ENCODE measurements at places on chromosomes 7 and 10. TPM values are rescaled to one million over a fixed set of nuclear protein-coding genes. Genes with fewer than 3 reads are reported as not detected.

DNA sequence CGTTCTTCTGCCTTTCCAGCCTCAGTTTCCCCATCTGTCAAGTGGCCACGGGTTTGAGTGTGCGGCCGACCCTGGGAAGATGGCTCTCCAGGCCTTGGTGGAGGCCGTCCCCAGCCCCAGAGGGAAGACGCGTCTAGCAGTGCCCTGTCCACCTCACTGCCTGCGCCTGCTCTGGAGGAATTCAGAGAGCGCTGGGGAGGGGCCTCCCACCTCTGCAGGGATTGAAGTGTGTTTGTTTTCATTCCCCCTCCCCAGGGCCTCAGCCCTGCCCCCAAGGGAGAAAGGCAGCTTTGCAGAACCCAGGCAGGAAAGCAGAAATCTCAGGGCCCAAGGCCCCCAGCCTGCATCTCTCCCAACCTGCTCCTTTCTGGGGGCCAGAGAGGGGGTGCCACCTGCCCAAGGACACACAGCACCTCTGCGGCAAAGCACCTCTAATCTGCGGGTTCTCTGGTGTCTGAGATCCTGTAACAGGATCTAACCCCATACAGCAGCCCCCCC is 91.0 kb downstream of the MICALL2 start:
- H3K4me3 ChIP-seq: no peak overlapping the region
- H3K27me3 ChIP-seq: peaks cover 2% of the 10 kb centered on the region
- DNase-seq: peak; percentile 67

- no peaks in the 10 kb centered on the region for H3K27me3 ChIP-seq
- H3K36me3 ChIP-seq: no peaks in the 10 kb centered on the region
- no peak overlapping the region for H3K4me3 ChIP-seq
Observed at GRCh38 chr10:11707624-11708350, 34.4 kb upstream of the ECHDC3 start.

DNA sequence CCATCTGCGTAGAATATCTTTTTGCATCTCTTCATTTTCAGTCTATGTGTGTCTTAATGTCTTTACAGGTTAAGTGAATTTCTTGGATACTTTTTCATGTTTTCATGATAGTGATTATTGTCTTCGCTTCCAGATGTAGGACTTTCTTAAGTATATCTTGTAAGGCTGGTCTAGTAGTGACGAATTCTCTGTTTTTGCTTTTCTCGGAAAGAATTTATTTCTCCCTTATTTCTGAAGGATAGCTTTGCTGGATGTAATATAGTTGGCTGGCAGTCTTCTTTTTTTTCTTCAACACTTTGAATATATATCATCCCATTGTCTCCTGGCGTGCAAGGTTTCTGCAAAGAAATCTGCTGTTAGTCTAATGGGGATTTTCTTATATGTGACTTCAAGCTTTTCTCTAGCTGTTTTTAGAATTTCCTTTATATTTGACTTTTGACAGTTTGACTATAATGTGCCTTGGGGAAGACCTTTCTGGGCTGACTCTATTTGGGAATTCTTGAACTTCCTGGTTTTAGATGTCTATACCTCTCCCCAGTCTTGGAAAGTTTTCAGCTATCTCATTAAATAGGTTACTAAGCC is 14.3 kb downstream of the GTPBP4 start:
- no peak overlapping the region for H3K27ac ChIP-seq
- no peak for DNase-seq
- H3K27me3 ChIP-seq: no peaks in the 10 kb centered on the region
- peaks cover 14% of the 10 kb centered on the region for H3K36me3 ChIP-seq

Gene PHYHIPL
- total RNA-seq: 0.54 TPM

DNA sequence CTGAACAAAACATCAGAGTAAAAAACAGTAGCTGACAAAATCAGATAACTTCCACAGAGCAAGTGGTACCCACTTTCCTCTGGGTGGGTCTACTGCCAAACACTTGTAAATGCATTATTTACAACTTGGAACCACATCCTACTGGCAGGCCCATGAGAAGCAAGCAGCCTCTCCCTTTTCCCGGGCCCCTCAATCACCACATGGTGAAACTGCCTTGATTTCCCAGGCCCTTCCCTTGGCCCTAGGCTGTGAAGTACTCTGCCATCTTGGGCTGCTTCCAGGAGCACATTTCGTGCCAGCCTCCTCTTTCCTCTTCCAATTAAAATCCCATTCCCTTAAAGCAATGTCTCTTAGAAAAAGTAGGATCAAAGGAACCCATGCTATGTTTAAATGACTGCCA is 71.4 kb downstream of the CUZD1 start:
- no peak for DNase-seq
- H3K36me3 ChIP-seq: no peaks in the 10 kb centered on the region
- no peak overlapping the region for H3K27ac ChIP-seq

Gene CLCN1
- not detected for total RNA-seq

GRCh38 chr10:114281006-114281405 is 42.0 kb downstream of the VWA2 start:
- DNase-seq: no peak
- no peaks in the 10 kb centered on the region for H3K27me3 ChIP-seq
- H3K4me1 ChIP-seq: no peaks in the 10 kb centered on the region
- no peaks in the 10 kb centered on the region for H3K36me3 ChIP-seq
- no peak overlapping the region for H3K4me3 ChIP-seq

Gene ANXA8
- not detected for total RNA-seq

Gene FAM25C
- not detected for total RNA-seq

Gene TMEM248
- total RNA-seq: 101 TPM

DNA sequence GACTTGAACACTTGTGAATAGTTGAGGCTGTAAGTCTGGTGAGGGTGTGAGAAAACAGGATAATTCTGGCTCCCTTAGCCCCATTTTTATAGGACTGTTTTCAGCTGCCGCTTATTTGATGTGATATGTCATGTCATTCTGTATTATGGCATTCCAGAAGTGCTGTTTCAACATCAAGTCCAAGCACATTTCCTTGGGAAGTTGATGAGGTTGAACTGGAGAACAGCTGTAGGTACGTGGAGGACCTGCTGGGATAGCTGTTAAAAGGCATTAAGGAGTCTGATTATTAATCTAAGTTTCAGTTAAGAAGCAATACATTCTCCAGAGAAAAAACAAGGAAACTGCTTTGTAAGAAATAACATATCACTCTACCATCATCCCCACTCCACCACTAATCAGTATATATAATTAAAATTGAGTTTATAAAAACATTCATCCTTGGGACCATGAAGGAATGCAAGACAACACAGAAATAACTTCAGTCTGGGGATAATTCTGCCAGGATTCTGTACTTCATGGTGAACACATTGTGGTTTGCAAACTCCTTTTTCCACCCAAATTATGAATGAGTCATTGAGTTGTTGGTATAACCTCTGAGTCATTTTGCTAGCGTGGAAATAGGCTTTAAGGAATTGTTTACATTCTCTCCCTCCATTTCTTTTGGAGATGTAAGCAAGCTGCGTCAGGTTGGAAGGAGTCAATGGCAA is 39.9 kb upstream of the TMEM229A start:
- H3K4me1 ChIP-seq: no peaks in the 10 kb centered on the region
- H3K27ac ChIP-seq: no peak overlapping the region
- H3K27me3 ChIP-seq: no peaks in the 10 kb centered on the region
- H3K4me3 ChIP-seq: no peak overlapping the region
- DNase-seq: no peak

Gene IGFBP3
- 143 TPM for total RNA-seq

GRCh38 chr7:80147543-80148391 is 13.1 kb downstream of the GNAI1 start:
- H3K4me3 ChIP-seq: no peak overlapping the region
- no peaks in the 10 kb centered on the region for H3K36me3 ChIP-seq
- no peaks in the 10 kb centered on the region for H3K27me3 ChIP-seq
- no peaks in the 10 kb centered on the region for H3K4me1 ChIP-seq
- H3K27ac ChIP-seq: no peak overlapping the region

Gene DNAJC12
- total RNA-seq: 1.9 TPM

GRCh38 chr7:13021566-13022300 is 334.3 kb downstream of the ARL4A start:
- no peaks in the 10 kb centered on the region for H3K36me3 ChIP-seq
- peaks cover 1% of the 10 kb centered on the region for H3K27me3 ChIP-seq
- no peak overlapping the region for H3K27ac ChIP-seq

GRCh38 chr10:100659361-100660098 is 85.9 kb upstream of the PAX2 start:
- no peak for DNase-seq
- no peaks in the 10 kb centered on the region for H3K4me1 ChIP-seq
- H3K4me3 ChIP-seq: no peak overlapping the region
- no peaks in the 10 kb centered on the region for H3K27me3 ChIP-seq
- no peak overlapping the region for H3K27ac ChIP-seq

Gene MYO1G
- total RNA-seq: 7.2 TPM

DNA sequence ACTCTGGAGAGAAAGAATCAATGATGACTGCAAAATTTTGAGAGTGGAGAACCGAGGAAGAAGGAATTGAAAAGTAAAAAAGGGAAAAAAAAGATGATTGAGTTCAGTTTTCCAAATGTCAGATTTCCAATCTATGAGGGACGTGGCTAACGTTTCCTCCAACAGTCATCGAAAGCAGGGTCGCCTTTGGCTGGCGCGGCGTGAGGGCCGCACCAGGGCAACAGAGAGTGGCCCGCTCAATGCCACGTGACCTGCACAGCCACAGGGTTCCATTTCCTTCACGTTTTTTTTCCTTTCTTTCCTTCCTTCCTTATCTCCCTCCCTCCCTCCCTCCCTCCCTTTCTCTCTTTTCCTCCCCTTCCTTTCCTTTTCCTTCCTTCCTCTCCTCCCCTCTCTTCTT is 101.9 kb downstream of the WDR37 start:
- H3K4me1 ChIP-seq: no peaks in the 10 kb centered on the region
- H3K27ac ChIP-seq: no peak overlapping the region
- no peak overlapping the region for H3K4me3 ChIP-seq
- no peaks in the 10 kb centered on the region for H3K27me3 ChIP-seq

GRCh38 chr10:88745633-88746032 is 14.2 kb upstream of the LIPN start:
- no peaks in the 10 kb centered on the region for H3K27me3 ChIP-seq
- no peak overlapping the region for H3K4me3 ChIP-seq
- H3K4me1 ChIP-seq: no peaks in the 10 kb centered on the region
- no peaks in the 10 kb centered on the region for H3K36me3 ChIP-seq
- no peak overlapping the region for H3K27ac ChIP-seq

DNA sequence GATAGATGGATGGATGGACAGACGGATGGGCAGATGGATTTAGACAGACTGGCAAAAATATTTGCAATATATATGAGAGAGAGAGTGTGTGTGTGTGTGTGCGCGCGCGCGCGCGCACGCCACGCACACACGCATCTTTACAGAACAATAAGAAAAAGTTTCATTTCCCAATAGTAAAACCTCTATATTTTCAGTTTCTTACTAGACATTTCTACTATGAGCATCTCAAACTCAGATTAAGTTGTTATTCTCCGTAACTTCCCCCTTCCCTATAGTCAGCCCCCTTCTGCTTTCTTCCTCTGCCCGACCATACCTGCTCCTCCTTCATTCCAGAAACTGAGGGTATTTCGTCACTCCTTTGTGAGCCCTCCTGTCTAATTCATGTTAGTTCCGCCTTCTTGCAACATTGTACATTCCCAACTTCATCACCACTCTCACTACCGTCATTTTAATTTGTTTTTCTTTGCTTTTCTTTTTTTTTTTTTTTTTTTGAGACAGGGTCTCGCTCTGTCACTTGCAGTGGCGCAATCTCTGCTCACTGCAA is 154.4 kb upstream of the SH2B2 start:
- H3K4me3 ChIP-seq: no peak overlapping the region
- no peak overlapping the region for H3K27ac ChIP-seq
- H3K36me3 ChIP-seq: peaks cover 1% of the 10 kb centered on the region
- H3K27me3 ChIP-seq: no peaks in the 10 kb centered on the region

- no peaks in the 10 kb centered on the region for H3K36me3 ChIP-seq
- no peak for DNase-seq
- H3K27ac ChIP-seq: no peak overlapping the region
- no peaks in the 10 kb centered on the region for H3K4me1 ChIP-seq
Observed at GRCh38 chr10:108629834-108630233, 1293.5 kb downstream of the XPNPEP1 start.

DNA sequence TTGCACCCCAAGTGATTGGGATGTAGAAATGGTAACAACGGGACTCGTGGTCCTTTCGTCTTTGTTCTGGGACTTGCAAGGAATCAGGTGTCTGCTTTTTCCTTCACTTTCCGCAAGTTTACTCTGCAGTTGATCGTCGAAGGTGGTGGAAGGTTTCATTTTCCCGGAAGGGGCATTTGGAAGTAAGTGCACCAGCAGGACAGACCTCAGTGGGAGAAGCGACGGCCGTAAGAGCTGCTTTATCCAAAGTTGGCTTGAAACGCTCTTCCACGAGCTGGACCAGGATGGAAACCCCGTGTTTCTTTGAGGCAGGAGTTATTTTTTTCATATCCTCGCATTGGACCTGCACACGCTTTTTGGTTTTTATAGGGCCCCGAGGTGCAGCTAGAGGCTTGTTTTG is 1.2 kb downstream of the BRI3 start:
- no peaks in the 10 kb centered on the region for H3K36me3 ChIP-seq
- DNase-seq: no peak
- H3K4me1 ChIP-seq: no peaks in the 10 kb centered on the region
- H3K27ac ChIP-seq: peak overlapping the region; percentile 57
- no peaks in the 10 kb centered on the region for H3K27me3 ChIP-seq

- no peak overlapping the region for H3K4me3 ChIP-seq
- DNase-seq: peak; percentile 81
- H3K27ac ChIP-seq: no peak overlapping the region
- no peaks in the 10 kb centered on the region for H3K36me3 ChIP-seq
Observed at GRCh38 chr10:84429926-84430520, 101.6 kb downstream of the CCSER2 start.

- no peaks in the 10 kb centered on the region for H3K4me1 ChIP-seq
- H3K27ac ChIP-seq: no peak overlapping the region
Observed at GRCh38 chr10:8245814-8246142, 191.3 kb downstream of the GATA3 start.

DNA sequence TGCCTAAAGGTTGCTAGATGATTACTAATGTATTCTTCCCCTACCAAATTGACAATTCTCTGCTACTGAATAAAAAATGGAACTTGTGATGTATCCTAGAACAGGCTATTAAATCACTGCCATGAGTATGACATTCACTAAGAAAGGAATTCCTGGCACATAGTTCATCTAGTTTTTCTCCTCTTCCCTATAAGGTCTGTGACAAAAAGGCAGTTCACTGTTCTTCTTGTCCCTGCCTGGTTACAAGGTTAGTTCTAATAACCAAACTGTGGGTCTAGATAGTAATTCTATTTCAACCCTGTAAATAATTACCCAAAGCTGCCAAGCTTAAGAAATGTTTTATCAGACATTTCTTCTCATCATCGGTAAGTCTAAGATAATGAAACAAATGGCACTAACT is 245.6 kb downstream of the BICC1 start:
- DNase-seq: no peak
- H3K36me3 ChIP-seq: no peaks in the 10 kb centered on the region
- no peak overlapping the region for H3K27ac ChIP-seq
- H3K27me3 ChIP-seq: no peaks in the 10 kb centered on the region

DNA sequence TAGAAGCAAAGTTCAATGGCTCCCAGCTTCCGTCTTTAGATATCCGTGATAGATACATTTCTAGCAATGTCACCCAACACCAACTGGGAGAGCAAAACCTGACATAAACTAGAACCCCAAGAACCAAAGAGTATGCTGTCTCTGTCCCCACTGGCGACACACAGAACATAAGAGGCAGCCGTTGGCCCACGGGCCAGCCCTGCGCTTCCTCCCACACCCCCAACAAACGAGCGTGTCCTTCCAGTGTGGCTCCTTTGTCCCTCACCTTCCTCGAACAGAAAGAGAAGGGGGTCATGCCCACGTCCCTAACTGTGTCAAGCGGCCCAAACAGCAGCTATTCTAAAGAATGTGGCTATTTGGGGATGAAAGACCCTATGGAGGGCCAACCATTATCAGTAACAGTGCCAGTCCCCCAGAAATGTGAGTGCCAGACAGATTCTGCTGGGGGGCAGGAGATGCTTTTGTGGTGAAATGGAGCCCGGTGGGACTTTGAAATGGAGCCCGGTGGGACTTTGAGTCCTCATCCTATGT is 171.9 kb downstream of the USP6NL start:
- H3K4me3 ChIP-seq: no peak overlapping the region
- H3K27ac ChIP-seq: no peak overlapping the region
- DNase-seq: peak; percentile 36
- no peaks in the 10 kb centered on the region for H3K36me3 ChIP-seq
- H3K27me3 ChIP-seq: no peaks in the 10 kb centered on the region

Gene ITGB8
- 12.0 TPM for total RNA-seq

Data from aorta (tissue), 5 donors.